NCI-H1436 treated with DMSO at 0.1 percent for 48 hours (cell line): ENCODE measurements at places on chromosomes 6 and 20.
A peak's percentile ranks its signal among the peaks of the same experiment; 100 is the strongest.

GRCh38 chr20:56187534-56188165 is 60.9 kb upstream of the MC3R start:
- DNase-seq: peak; percentile 22

DNA sequence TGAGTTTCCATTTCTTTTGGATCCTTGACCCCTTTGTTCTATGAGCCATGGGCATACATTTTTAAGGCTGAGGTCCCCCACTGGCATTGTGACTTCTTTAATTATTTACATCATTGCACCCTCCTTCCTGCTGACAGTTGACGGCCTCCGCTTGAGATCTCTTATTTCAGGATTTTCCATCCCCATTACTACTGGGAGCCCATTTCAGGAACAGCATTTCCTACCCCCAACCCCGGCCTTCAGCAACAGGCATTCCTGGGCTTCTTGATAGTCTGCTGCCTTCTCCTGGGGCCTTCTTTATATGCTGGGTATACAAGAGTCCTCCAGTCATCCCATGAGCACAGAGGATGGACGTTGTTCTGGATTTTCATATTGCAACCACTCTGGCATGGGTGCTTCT is 3.8 kb downstream of the ULBP1 start:
- no peak for DNase-seq

DNA sequence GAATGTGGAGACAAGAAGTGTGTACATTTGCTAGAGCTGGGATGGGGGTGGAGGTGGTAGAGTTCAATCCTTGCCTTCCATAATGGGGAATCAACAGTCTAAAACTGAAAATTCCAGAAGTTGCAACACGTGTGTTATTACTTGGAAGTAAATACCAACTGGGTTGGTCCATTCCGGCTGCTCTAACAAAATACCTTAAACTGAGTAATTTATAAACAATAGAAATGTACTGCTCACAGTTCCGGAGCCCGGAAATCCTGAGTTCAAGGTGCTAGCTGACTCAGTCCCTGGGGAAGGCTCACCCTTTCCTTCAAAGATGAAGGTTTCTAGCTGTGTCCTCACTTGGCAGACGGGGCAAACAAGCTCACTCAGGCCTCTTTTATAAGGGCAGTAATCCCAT is 59.0 kb downstream of the RIN2 start:
- no peak for DNase-seq

- no peak for DNase-seq
These were observed 108.0 kb upstream of the FAM184A start for GRCh38 chr6:119186490-119186889.

DNA sequence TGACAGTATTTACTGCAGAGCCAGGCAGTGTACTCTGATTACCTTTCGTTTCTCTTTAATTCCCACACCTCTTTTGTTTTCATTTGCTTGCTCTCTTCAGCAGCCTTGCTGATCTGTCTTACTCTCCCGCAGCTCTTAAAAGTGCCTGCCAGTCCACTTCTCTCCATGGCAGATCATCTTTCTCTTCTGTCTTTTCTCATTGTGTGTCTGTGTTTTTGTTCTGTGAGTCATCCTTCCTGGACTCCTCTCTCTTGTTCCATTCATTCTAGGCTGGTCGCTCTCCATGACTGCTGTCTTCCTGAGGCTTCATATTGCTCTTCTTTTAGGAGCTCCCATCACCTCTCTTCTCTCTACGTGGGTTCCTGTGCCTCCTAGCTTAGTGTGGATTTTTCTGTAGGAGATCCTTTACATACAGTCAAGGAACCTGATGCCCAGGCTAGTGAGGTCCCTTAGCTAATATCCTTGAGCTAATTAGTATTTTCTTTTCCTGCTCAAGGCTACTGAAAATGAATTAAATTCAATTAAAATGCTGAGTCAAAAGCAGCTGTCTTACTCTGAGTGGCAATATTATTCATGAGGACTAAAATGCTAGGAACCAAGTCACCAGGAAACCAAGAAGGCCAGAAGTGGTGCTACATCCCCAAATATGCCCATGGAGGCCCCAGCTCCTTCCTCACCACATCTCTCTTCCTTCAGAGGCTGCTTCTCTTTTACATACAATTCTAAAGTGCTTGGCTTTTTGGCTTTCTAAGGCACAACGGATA is 86.1 kb downstream of the SLX4IP start:
- no peak for DNase-seq

GRCh38 chr20:12061466-12061865 is 143.8 kb downstream of the BTBD3 start:
- no peak for DNase-seq

GRCh38 chr20:61640131-61640870 is 388.2 kb downstream of the CDH4 start:
- no peak for DNase-seq
